ENCODE measurements at places on chromosomes 7 and 10.

- DNase-seq: no peak
Measured at GRCh38 chr7:37394158-37394557, 54.5 kb downstream of the ELMO1 start.

DNA sequence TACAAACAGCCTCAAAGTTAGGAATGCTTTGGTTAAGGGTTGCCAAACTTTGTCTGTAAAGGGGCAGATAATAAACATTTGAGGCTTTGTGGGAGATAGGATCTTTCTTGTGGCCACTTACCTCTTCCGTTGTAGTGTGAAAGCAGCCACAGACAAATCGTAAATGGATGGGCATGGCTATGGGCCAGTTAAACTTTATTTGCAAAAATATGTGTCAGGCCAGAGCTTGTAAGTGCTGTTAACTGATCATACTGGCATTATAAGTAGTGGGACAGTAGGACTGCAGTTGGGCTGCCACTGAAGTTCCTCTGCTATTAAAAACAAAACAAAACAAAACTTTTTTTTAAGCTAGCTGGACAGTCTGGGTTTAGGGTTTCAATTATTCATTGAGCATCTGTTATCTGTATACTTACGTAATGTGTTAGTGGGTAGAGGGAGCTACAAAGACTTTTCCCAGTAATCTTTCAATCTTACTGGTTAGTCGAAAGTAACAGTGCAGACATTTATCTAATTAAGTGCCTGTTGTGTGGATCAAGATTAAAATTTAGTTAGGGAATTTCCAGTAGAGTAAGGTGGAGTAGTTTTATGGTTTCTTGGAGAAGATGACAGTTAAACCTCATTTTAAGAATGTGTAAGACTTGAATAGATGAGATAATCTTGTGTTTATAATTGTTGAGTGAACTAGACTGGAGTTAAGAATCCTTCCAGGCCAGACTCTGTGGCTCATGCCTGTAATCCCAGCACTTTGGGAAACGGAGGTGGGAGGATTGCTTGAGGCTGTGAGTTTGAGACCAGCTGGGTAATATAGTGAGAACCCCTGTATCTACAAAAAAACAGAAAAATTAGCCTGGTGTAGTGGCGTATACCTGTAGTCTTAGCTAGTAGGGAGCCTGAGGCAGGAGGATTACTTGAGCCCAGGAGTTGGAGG is 100.1 kb downstream of the BTRC start:
- no peak for DNase-seq

DNA sequence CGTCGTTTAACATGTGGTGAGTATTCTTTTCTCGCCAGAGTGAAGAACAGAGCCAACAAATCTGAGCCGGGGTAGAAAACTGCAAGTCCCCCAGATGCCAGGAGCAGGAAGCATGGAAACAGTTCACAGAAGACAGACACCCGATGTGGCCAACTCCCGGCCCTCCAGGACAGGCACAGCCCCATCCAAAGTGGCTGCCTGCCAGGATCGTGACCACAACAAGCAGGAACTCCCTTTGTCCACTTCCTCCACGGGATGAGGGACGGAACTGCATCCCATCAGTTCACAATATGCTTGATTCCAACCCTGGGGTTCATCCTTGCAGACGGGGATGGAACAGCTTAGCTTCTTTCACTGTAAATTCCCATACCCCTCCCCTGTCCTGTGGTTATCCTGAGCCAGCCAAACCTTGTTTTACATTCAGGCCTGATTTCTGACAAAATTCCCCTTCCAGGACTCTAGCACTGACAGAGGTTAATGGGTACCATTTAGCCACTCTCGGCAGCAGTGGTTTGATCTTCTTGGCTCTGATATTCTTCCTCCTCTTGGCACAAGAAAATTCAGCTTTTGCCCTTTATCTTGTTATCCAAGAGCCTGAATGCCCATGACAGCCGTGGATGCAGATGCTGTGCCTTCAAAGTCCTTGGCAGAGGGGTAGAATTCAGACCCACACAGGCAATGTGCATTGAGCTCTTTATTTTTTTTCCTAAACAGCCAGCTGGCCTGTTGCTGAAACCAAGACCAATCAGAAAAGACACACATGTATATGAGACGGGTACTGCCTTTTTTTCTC is 105.5 kb upstream of the FAM204A start:
- DNase-seq: no peak

- DNase-seq: no peak
Measured at GRCh38 chr7:105084581-105084980, 70.6 kb downstream of the KMT2E start.

DNA sequence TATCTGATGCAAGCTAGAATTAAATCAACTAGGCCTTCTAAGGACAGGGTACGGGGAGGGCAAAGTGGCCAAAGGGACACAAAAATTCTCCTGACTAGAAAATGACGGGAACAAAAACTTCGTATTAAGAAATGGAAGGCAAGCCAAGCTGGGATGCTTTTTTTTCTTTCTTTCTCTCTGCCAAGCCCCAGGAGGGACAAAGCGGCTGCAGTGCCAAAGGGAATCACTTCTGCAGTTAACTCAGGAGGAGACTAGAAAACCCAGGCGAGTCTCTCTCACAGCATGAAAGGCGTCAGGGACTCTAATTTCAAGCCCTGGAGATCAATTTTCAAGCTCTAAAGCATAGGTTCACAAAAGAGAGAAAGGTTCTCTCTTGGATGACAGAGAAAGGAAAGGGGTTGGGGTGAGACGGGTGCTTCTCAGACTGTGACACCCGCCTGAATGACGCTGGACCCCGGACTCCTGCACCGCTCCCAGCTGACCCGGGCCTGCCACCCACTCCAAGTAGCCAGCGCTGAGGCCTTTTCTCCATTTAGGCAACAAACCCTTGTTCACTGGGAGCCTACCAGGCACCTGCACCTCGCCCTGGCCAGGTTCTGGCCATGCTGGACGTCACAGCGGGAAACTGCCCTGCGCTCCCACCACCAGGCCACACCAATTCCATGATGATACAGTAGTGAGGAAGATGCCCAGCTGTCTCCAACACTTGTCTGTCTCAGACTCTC is 56.5 kb downstream of the KIAA1549 start:
- no peak for DNase-seq

DNA sequence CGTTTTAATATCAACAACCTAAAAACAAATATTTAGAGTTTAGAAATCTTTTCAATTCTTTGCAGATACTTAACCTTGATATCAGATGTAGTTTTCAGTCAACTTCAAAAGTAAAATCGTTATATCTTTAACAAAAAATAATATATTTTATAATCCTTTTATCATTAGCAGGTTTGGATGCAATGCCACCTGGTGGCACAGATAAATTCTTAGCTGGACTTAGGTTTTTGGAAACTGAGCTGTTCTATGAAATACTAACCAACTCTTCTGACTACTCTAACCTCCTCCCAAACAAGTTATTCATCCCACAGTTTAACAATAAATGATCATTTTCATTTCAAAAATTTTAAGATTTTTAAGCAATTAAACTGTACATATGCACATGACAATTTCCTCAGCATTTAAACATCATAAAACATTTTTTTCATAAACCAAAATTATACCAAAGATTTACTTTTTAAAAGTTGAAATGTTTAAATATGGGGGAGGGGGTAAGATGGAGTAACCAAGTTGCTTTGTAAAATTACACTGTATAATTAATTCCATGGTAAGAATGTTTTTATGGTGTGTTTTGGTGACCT is 56.9 kb downstream of the HIBADH start:
- no peak for DNase-seq

GRCh38 chr10:71920540-71921323 is 43.5 kb upstream of the CHST3 start:
- DNase-seq: no peak

- no peak for DNase-seq
Measured at GRCh38 chr7:91291902-91292301, 27.7 kb downstream of the FZD1 start.

DNA sequence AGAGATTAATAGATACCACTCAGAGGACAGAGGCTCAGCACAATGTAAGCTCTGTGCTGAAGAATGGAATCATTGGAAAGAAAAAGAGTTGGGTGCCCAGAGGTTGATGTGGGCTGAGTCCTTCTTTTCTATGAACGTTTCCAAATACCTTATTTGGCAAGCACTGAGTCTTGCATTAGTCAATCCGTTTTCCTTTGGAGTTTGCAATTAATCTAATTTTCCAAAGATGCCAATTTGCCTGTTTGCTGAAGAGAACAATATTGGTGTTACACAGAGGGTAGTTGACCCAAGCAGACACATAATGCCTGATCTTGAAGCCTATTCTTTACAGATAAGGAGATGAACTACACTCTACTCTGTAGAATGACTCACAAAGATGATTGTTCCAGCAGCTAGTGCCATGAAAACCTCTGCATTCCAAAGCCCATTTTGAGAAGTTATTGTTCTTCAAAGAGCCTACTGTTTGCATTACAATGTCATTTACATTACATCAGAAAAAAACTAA is 55.4 kb upstream of the MET start:
- DNase-seq: no peak

DNA sequence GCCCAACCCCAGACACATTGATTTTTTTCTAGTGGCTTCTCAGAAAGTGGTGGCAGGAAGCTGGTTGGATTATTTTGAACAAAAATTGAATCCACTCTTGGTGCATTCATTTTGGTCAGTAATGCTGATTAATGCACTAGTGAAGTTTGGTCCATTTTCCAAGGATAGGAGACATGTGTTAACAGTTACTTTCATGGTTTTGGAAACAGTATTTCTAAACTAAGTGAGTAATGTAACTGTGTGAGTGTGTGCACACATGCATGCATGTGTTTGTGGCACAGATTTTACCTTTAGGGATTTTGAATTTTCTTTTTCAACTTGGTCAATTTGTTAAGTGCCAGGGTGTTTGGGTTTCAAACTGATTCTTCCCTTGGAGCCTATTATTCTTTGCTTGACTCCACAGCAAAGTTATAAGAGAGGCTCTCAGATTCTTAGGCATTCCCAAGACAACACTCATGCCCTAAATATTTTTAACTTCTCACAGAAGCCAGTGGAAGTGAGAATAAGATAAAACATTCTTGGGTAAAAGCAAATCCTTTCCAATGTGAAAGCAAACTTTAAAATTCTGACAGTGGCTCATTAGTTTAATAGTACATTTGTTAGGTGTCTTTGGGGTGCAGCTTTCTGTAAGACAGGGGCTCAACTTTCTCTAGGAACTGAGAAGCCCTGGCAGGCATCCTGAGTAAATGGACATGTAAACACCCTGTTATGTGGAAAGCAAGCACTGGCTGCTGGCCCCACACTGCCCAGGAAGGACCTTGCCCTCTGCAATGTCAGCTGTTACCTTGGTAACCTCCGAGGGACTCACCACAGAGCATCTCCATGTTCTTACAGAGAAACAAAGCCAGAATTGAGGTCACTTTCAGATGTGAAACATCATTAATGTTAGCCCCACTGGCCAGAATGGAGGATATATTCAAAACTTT is 68.4 kb downstream of the ASAH2B start:
- no peak for DNase-seq

DNA sequence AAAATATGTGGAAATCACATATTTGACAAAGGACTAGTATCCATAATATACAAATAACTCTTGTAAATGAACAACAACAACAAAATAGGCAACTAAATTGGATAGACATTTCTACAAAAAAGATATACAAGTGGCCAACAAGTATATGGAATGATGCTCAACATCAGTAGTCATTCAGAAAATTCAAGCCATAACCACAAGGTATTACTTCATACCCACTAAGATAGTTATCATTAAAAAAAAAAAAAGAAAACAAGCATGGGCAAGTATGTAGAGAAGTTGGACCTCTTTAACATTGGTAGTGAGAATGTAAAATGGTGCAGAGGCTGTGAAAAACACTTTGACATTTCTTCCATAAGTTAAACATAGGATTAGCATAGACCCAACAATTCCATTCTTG is 80.8 kb downstream of the CYP26A1 start:
- no peak for DNase-seq

DNA sequence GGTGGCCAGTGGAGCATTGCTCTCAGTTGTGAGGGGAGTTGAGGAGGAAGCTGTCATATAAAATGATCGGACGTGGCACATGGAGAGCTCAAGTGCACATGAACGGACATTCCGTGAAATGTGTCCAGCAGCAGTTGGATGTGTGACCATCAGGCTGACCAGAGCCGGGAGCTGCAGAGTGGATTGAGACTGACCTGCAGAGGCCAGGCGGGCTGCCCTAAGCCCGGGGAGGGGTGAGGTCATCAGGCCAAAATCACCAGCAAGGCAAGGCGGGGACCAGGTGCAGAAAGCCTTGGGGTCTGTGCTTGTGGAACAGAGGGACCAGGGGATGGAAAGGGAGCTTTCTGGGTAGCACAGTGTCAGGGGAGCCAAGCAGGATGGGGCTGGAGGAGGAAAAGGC is 279.5 kb downstream of the CELF2 start:
- DNase-seq: no peak

GRCh38 chr7:26686448-26686981 is 177.9 kb downstream of the SKAP2 start:
- DNase-seq: no peak

DNA sequence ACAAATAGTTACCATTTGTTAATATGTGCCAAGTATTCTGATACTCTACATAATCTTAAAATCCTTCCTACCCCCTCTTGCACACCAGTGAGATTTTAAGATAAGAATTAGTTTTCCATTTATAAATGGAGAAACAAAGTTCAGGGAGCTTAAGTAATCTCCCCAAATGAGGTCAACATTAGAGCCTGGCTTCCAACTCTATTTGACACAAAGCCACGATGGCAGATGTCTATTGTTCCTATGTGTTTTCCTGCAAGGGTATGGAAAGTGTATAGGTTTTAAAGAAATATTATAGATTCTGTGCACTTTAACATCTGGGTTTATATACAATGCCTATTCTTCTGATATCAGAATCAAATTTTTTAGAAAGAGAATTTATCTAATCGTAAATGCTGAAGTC is 143.9 kb upstream of the SEMA3C start:
- no peak for DNase-seq

DNA sequence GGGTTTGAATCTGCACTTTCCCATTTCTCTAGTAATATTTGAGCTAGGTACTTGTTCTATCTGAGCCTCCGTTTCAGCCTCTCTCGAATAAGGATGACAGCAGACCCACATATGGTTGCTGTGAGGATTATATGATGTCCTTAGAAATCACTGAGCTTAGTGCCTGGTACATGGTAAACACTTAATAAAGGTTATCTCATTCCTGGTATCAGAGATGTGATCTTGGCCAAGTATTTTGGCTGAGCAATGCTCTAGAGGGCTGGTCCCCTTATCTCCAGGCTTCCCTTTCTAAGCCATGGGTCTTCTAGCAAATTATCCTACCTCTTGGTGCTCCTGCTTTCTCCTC is 407 bp upstream of the MKRN1 start:
- DNase-seq: no peak

Measured in spleen (tissue), 13 donors.